Fibroblast of skin of left quadriceps (primary cell): ENCODE measurements at places on chromosomes 16 and 17.

DNA sequence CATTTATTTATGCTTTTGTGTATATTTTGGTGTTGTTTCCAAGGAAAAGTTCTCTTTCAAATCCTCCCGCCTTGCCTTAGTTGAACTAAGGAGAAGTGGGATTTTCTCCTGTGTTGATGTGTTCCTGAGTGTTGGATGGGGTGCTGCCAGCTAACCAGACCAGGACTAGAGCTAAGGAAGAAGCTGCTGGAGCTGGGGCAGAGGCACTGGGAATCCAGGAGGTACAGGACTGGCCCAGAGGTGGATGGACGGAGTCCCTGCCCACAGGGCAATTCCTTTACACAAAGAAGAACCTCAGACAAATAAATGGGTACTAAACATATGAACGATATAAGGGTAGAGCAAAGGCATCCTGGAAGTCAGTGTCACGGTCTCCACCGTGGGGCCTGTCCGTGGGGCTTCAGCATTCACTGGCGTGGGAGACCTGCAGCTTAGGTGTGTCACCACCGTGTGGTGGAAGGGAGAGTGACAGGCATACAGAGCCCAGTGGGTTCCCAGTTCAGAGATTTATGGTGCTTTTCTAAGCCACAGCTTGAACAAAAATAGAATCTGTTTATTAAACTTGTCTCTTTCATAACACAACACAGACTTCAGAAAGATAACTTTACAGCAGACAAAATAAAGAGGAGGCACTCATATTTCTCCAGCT is 270.7 kb downstream of the NTN1 start:
- no peak for DNase-seq

DNA sequence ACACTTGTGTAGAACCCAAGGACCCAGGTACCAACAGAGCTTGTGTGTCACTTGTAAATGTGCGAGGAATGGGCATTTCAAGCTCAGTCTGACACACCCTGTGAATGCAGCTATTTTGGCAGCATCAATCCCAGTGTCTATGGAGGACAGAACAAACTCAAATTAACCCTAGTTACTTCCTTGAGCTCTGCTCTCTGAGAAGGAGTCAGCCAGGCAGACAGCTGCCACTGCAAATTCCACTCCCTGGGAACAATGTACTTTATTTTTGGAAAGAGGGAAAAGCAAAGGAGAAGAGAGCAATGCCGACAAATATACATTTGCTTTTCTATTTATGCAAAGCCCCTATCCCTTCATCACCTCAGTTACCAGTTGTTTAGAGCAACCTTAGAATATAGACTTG is 48.4 kb upstream of the NOG start:
- DNase-seq = no peak

- no peak for DNase-seq
Observed at GRCh38 chr16:65376601-65377000, 254.7 kb upstream of the CDH11 start.

GRCh38 chr17:81110488-81111040 is 54.7 kb upstream of the PVALEF start:
- DNase-seq = no peak

DNA sequence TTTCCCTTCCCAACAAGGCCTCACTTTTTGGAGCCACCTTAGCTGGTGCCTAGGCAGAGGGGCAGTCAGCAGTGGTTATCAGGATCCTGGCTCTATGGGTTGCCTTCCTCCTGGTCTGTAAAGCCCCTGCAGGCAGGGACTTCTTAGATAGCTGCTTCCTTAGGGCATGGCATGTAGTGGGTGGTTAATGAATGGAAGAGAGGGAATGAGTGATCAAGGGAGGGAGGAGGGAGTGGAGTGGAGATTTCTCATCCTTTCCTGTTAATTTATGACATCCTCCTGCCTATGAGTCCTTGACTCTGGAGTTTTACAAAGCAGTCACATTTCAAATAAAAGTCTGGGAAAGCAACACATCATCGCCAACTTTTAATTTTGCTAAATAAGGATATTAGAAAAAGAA is 40.7 kb downstream of the SNX20 start:
- DNase-seq = no peak

DNA sequence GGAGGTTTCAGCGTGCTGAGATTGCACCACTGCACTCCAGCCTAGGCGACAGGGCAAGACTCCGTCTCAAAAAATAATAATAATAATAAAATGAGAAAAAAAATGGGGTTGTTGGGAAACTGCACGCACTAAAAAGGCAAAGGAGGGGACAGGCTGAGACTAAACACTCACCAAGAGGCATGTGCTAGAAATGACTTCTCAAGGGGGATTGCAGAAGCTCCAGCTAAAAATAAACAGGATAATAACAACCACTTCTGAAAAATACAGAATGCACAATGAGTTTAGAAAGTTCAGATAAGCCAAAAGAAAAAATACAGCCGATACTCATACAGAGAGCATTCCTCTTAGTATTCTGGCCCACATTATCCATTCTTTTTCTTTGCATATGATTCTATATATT is 15.1 kb upstream of the TIMP2 start:
- no peak for DNase-seq

GRCh38 chr17:62091804-62092203 is 26.7 kb upstream of the MED13 start:
- no peak for DNase-seq

- DNase-seq = no peak
Observed at GRCh38 chr17:4540687-4541327, 14.4 kb downstream of the MYBBP1A start.

DNA sequence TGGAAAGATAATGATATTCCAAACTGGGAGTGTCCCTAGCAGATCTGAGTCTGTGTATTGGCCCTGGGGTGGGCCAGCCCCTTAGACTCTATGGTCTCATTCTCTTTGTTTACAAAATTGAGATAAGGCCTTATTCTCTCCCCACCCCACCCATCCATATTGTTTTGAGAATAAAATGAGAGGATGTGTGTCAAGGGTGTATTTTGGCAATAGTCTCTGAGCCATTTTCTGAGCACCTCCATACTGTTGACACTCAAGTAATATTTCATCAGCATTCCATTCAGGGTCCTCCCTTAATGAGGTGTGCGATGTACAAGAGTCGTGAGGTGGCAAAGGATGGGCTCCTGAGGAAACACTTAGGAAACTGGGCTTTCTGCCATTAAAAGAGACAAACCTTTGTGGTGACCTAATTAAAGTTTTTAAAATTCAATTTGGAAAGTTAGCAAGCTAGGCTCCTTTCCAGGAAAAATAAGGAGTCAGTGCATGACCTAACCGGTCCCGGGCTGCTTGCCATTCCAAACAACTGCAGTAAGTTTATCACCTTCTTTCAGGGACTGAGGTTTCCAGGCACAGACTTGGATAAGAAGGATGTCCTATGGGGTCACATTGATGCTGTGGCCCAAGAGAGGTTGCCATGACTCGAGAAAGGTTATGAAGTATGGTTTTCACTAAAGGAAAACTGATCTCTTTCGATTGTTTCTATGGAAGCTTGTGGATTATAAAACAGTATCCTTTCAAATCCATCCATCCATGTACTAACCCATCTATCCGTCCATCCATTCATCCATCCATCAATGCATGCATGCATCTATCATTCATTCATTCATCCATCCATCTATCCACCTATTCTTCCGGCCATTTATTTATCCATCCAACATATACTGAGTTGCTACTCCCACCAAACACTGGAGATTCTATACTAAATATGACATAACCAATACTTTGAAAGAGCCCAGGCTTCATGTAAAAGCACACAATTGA is 443.3 kb downstream of the UTP18 start:
- DNase-seq = peak; percentile 1

- DNase-seq = no peak
Observed at GRCh38 chr16:283033-283805, at the start of gene PDIA2. PDIA2 (plus strand) TSS chr16:283164; CDS start chr16:283170, 6 bp downstream.

GRCh38 chr16:83830091-83830768 is 22.5 kb downstream of the HSBP1 start:
- no peak for DNase-seq

DNA sequence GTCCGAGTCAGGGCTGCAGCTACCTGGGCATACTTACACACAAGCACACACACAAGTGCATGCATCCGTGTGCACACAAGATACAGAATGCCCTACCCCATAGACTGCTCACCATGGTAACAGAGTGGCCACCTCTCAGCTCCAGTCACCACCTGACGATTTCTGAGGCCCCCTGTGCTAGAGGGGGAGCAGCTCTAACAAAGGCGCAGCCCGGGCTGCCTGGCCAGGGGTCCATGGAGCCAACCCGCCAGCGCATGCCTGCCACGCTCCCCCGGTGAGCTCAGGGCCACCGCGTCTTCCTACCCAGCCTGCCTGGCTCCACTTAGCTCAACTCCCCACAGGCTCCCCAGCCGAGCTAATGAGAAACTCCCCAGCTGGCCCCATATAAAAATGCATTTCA is 75.5 kb downstream of the ZNF423 start:
- DNase-seq = no peak

- DNase-seq = no peak
Observed at GRCh38 chr16:30927789-30928378, 4.5 kb downstream of the FBXL19 start.

GRCh38 chr17:73324711-73325526 is 13.1 kb upstream of the CDC42EP4 start:
- no peak for DNase-seq

- no peak for DNase-seq
Observed at GRCh38 chr17:16975277-16975651, 3.3 kb upstream of the TNFRSF13B start.

DNA sequence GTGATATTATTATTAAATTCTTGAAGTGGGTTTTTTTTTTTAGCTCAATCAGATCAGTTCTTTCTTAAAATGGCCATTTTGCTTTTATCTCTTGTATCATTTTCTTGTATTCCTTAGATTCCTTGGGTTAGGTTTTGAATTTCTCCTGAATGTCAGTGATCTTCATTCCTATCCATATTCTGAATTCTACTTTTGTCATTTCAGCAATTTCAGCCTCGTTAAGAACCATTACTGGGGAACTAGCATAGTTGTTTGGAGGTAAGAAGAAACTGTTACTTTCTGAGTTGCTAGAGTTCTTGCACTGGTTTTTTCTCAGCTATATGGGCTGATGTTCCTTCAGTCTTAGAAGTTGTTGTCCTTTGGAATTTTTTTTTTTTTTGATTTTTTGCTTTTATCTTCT is 293.1 kb downstream of the MAP2K4 start:
- DNase-seq = no peak

DNA sequence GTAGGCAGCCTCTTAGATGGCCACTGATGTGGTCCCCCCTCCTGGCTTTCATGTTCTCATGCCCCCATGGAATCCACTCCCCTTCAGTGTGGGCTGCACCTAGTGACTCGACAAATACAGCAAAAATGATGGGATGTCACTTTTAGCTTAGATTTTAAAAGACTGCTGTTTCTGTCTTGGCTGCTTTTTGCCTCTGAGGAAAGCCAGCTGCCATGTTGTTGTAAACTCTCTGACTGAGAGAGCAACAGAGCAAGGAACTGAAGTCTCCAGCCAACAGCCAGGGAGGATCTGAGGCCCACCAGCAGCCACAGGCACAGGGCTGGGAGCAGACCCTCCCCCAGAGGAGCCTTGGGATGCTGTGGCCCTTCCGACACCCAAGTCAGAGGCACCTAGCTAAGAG is 60.6 kb upstream of the MARCHF10 start:
- DNase-seq = no peak

DNA sequence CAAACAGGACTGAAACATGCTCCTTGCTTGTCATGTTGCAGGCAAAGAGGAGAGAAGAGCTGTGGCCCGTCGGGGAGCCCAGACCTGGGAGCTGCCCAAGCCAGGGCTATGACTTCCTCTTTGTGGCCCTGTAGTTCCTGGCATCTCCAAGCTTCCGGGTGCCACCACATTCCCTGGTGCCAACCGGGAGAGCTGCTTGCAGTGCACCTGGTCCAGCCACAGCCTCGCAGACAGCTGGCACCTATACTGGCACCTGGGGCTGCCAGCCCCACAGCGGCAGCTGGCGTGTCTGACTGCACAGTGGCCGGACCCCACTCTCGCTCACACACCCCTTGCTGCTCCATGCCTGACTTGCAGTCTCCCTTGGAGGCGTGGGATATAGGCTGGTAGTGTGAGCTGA is 37.1 kb upstream of the FOXJ1 start:
- no peak for DNase-seq

- DNase-seq = no peak
Observed at GRCh38 chr16:55566432-55567175, at the start of gene CAPNS2. CAPNS2 (plus strand) TSS chr16:55566684; CDS start chr16:55566757, 73 bp downstream.

GRCh38 chr17:28039251-28039650 is 3.2 kb upstream of the NLK start:
- DNase-seq = no peak

DNA sequence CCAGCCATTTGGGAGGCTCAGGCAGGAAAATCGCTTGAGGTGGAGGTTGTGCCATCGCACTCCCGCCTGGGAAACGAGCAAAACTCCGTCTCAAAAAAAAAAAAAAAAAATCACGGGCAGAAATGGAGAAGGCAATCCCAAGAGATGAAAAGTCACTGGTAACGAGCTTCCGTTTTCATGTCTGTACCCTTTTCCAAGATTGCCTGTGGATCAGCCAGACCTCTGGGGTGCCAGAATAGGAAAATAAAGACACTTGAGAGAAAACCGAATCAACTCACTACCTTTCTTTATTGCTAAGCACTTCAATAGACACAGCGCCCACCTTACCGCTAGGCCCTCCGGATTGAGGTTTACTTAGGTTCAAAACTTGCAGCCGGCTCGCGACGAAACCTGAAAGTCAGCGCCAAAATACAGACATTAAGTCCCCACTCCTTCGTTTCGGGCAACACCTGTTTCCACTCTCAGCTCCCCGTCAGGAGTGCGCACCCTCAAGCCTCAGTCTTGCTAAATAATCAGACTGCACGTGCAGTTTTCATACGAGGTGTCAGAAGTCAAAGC is 970 bp upstream of the TRAF7 start:
- DNase-seq = no peak

DNA sequence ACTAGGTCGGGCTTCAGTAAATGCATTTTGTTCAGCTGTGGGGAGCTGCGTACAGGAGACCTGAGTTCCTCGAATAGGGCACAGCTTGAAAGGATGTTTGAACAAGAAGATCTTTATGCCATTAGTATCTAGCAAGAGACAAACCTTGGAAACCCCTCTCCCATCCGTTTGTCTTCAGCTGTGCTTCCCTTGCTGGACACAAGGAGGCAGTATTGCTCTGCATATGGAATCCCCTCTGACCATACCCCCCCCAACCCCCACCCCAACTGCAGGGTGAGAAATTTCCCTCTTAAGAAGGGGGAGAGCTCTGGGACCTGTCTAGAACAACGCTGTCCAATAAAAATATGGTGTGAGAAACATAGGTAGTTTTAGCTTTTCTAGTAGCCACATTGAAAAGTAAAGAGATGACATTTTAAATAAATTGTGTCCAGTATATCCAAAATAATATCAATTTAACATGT is 1.6 kb downstream of the MRM1 start:
- DNase-seq = peak; percentile 39
